Osteocyte (in vitro differentiated cells): ENCODE measurements at places on chromosomes 3 and 15. TPM values are rescaled to one million over a fixed set of nuclear protein-coding genes. Genes with fewer than 3 reads are reported as not detected.

- DNase-seq = no peak
Observed at GRCh38 chr15:83436513-83437158, 10.5 kb upstream of the SH3GL3 start.

Gene SAMMSON
- total RNA-seq = not detected in 2 replicates

DNA sequence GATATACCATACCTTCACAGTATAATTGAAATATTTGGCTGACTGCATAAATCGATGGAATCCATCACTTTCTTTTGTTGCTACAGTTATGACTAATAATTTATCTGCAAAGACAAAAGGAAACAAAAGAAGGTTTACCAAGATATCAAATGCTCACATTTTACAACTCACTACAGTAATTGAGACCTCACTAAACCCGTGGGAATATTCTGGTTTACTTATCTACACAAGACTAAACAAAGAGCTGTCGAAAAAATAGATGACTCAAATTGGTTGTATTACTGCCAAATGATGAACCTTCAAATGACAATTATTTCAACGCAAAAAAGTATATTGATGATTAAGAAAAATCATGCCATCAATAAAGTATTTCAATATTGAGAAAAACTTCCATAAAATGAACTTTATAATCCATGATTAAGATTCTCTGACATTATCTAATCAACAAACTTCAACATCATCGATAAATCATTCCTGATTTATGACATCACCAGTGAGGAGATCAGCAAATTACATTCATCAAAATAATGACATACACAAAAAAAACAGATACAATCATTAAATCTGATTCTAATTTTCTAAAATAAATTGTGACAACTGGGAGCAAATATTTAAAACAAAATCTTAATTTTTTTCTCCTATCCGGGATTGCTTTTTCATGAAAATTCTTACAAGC, 36.7 kb downstream of the PLOD2 start:
- DNase-seq = no peak

Gene DLL4
- 0.39 and 0.54 TPM in 2 replicates for total RNA-seq

DNA sequence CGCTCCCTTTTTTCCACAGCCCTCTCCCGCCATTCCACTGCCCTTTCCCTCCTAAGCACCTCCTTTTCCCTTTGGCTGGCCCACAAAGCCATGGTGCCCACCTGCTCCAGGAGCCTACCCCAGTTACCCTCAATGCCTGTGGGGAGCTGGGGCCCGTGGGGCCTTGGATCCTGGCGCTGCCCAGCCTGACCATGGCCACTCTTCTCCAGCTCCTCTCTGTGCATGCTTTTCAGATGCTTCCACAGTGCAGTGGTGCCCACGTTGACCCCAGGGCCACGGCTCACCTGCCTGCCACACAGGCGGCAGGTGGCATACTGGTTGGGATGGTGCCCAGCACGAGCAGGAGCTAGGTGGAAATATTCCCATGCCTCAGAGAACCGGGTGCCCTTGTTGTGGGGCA, 1.5 kb downstream of the ZBED2 start:
- no peak for DNase-seq

- DNase-seq = no peak
Observed at GRCh38 chr3:135558150-135558783, 407.3 kb upstream of the PPP2R3A start.

GRCh38 chr3:38002291-38002876, 11.8 kb downstream of the VILL start:
- DNase-seq = no peak

Gene TTLL13
- total RNA-seq = not detected in 2 replicates

- no peak for DNase-seq
Observed at GRCh38 chr3:25420147-25420546, 7.9 kb upstream of the RARB start.

Gene RTP1
- not detected in 2 replicates for total RNA-seq

Gene MBNL1
- total RNA-seq = 159 and 166 TPM in 2 replicates

DNA sequence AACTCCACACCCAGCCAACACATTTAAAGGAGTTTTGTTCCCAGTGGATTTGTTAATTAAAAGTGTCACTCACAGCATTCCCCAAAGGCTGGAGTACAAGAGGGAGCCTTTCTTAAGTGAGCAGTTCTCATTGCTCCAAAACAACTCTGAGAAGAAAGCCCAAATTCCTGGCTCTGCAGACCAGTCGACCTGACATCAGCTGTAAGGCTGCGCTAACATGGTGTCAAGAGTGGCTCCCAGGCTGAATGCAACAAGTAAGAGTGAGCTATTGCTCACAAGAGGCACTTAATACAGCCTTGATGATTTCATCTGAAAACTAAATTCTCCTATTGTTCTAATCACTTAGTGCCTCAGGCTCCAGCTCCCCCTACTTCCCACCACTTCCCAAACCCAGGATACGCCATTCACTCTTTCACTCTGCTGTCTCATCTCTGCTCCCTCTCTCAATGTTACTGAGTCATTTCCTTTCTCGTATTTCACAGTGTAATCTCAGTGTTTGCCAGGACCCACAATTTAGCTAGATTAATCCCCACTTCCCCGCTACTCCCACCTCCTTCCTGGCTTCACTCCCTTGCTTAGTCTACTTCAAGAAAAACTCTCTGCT, 81.8 kb downstream of the WWTR1 start:
- DNase-seq = no peak

Gene ANKRD63
- 0.30 and 0.42 TPM in 2 replicates for total RNA-seq

- peak; percentile 89 for DNase-seq
Observed at GRCh38 chr3:71583566-71584393, at the start of gene FOXP1. TSS of gene FOXP1 (minus strand) at chr3:71583728. CDS start at chr3:71198381, 385,347 bp downstream.

Gene THSD4
- total RNA-seq = 4.5 and 5.7 TPM in 2 replicates

Gene IL17RD
- 2.9 and 3.9 TPM in 2 replicates for total RNA-seq

GRCh38 chr3:99472385-99472784, 166.0 kb upstream of the COL8A1 start:
- no peak for DNase-seq

DNA sequence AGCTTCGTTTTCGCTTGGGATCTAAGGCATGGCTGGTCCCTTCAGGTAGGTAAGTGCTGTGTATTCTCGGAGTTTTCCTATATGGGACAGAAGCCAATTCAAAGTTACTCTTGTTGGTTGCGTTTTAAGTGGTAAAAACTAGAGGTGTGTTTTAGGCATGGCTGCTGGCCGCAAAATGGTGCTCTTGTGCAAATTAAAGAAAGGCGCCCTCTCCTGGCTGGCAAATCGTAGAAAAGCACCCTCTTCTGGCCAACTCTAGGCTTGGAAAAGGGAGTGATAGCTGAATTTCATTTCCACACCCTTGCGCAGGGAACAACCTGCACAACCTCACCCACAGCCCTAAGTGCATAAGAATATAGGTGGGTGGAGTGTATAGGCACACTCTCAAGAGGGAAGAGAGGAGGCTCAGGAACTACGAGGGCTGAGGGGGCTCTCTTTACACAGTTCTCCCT, 23.5 kb downstream of the DRD3 start:
- DNase-seq = no peak

DNA sequence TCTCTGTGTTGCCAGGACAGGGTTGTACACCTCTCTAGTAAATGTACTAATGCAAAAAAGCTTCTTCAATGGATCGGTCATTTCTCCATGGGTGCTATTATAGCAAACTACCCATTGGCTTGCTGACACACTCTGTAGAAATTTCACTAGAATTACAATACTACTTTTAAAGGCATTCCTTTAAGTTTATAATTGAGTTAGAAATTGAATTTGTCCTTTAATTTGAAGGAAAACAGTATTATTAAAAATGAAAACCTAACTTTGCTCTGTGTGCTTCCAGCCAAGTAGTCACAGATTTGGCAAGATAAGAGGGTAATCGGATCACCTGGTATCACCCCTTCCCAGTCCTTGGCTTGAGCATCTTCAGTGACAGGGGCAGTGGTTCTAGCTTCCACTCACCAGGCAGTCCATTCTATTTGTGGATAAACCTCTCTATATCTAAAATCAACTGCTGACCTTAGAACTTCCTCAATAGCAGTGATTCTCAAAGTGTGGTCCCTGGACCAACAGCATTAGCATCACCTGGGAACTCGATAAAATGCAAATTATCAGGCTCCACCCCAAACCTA, 93.2 kb downstream of the GHSR start:
- DNase-seq = no peak

DNA sequence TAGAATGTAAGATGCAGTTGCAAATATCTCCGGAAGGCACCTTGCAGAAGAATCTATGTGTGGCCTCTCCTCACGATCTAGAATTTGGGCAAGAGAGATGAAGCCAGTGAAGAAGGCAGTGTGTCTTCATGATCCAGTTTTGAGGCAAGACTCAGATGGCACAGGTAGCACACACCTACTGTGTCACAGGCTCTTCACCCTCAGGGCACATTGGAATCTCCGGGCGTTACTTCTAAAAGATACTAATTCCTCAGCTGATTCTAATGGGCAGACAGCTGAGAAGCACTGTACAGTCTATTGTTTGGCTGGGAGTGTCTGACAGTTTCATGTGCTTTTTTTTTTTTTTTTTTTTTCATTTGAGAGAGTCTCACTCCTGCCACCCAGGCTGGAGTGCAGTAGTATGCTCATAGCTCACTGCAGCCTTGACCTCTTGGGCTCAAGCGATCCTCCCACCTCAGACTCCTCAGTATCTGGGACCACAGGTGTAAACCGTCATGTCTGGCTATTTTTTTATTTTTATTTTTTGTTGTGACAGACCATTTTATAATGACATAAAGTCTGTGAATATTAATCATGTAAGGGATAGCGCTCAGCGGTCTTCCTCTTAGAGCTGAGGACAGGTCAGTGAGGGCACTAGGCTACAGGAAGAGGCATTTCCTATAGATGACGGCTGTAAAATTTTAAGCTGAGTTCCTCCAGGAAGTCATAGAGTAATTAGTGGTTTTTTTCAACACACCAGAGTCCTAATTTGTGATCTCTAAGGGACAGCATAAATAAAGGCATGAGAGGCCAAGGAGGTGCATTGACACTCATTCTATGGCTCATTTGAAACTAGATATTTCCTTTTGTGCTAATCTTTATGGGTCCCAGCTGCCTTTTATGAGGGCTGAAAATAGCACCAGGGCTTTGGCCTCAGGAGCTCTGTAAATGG, 4.0 kb downstream of the C3orf52 start:
- DNase-seq = no peak

DNA sequence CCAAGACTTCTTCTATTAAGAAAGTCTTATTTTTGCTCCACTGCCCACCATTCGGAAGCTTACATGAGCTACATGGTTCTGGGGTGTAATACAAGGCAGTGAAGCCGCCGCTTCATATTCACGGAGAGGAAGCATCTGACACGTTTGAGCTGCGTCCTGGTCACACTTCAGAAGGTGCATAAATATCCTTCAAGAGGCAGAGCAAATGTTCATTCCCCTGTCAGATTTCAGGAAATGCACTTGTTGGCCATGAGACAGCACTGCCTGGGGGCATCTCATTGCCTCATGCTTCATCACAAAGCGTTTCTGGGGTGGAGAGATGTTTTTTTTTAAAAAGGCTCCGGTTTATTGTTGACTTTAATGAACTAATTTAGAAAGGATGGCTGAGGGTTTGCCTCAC, 119.9 kb downstream of the CADPS start:
- no peak for DNase-seq

DNA sequence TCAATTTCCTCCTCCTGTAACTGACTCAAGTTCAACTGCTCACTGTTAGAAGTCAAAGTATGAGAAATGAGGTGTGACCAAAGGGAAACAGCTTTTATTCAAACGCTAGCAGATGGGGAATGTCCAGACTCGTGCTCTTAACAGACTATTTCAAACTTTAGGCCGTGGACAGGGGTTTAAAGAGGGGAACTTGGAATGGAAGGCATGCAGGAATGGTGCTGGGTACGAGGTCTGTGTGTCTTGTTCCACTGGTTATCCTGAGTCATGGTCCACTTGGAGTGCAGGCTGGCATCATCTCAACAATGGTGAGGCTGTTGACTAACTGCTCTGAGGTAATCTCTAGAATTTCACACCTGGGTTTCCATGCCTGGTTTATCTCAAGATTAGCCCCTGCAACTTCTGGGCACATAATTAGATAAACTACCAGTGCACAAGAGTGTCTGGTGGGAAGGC, 22.9 kb upstream of the DNAAF4 start:
- DNase-seq = no peak

- DNase-seq = no peak
Observed at GRCh38 chr3:133037436-133037835, 755 bp upstream of the TMEM108 start.

DNA sequence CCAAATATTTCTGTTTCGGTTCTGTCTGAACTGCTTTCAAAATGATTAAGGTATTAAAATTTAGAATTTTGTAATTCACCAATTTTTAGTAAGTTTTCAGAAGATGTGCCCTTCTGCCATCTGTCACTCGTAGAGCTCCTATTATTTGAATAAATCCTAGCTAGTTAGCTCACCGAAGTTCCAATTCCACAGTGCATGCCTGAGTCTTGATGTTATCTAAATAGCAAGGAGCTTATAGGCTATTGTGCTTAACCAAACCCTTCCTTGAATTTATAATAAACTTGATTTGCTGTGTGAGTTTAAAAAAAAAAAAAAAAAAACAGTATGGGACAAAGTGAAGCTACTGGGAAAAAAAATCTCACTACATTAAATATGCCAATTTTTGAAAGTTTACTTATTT, 18.7 kb downstream of the ATP13A3 start:
- DNase-seq = no peak

DNA sequence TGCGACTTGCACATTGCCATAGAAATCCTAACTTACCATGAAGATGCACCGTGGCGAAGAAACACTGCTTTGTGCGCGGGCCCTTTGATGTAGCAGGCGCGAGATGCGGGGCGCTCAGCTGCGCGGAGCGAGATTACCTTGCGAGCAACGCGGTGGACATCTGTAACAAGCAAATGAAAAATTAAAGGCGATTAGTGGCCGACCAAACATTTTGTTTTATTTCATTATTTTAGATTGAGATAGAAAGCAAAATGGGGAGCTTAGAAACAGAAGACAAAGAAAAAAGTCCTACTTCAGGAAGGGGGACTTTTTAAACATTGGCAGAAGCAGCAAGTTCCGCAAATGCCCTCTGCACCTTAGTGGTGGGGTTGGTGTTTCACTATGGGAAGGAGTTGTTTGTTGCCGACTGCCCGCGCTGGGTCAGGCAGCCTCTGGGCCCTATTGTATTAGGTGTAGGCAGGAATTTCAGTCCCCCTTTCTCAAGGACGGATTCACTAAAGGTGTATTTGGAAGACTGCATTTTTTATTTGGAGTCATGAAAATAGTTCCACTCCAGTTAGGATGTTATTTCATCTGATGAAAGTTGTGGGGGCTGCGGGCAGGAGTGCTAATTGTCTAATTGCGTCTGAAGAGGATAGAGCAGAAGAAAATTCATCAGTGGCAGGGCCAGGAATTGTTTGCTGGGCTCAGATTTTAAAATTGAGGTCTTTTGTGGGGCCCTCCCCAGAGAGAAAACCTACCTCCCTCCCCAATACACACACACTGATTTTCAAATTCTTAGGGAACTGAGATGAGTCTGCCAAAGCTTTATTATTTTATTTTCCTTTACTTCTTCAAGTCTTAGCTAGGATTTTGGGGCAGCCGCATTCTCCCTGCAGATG, 17.4 kb downstream of the ZIC4 start:
- DNase-seq = no peak

Gene CNTN4
- 48.3 and 51.4 TPM in 2 replicates for total RNA-seq

Gene CCR3
- total RNA-seq = not detected in 2 replicates

DNA sequence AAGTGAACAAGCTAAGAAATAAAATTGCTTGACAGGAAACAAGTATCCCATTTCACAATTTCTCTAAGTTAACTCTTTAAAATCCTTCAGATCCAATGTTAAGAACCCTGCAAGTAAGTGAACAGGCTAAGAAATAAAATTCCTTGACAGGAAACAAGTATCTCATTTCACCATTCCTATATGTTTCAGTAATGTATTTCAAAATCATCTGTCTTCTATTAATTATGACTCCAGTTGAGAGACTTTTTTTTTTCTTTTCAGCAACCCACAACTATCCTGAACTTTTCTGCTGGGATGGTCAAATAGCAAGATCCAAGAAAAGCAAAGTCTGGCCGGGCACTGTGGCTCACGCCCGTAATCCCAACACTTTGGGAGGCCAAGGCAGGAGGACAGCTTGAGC, 2.4 kb upstream of the SLC12A6 start:
- no peak for DNase-seq
